ENCODE measurements at places on chromosomes 13 and 19. TPM values are rescaled to one million over a fixed set of nuclear protein-coding genes. Genes with fewer than 3 reads are reported as not detected.

The IGFLR1 gene
- total RNA-seq = 10.8 TPM

- no peak for DNase-seq
Observed at GRCh38 chr13:59494151-59494550, 669.6 kb downstream of the DIAPH3 start.

DNA sequence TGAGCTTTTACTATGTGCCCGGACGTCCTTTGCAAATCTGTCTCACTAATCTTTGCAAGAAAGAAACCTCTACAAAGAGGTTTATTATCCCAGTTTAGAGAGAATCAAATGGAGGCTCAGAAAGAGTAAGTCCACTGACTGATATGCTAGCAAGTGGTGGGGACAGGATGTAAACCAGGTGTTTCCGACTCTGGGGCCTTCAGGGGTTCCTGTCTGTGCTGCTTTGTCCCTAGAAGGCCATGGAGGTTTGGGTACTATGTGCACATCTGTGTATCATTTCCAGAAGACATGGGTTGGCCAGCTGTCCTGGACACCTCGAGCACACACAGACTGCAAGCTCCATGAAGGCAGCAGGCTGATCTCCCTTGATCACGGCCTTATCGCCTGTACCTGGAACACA, 1.2 kb upstream of the KPTN start:
- no peak for DNase-seq

DNA sequence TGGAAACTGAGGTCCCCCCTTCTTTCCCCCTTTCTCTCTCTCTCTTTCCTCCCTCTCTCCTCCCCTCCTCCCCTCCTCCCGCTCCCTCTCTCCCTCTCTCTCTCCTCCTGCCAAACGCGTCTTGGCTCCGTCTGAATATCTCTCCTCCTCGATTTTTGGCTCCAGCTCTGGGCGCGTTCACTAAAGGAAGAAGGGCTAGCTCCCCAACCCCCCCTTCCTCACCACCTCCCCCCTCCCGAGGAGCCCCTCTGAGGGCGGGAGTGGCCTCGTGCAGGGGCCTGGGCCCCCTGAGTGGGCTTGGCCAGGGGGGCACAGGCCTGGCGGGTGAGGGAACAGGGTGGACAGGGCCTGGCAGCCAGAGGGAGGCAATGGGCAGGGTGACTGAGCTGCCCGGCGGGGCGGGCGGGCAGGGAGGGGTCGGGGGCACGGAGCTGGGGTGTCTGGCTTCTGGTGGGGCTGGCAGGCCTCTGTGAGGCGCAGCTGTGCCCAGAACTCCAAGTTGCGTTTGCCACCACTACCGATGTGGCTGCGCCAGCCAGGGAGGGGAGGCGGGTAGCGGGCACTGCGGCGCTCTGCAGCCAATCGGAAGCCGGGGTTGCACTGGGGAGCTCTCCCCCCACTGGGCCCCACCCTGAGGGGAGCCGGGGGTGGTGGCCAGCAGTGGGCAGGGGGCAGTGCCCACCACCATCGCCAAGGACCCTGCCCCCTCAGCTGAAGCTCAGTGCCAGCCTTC, 7.1 kb downstream of the NFIX start:
- peak; percentile 88 for DNase-seq

The MISP3 gene
- total RNA-seq = 5.6 TPM

GRCh38 chr19:9219489-9219888, at the start of gene OR7D4:
Gene OR7D4 (minus strand): TSS chr19:9219589. CDS start chr19:9214837, 4,752 bp downstream.
- DNase-seq = no peak

GRCh38 chr13:26946684-26947343, 186.2 kb upstream of the GPR12 start:
- DNase-seq = no peak

The ZC3H13 gene
- total RNA-seq = 74.1 TPM

- DNase-seq = no peak
Observed at GRCh38 chr19:53507523-53508442, 30.2 kb upstream of the ZNF331 start.

The HIF3A gene
- 55.0 TPM for total RNA-seq

The TNFSF9 gene
- total RNA-seq = 0.62 TPM

The GSX1 gene
- not detected for total RNA-seq

- no peak for DNase-seq
Observed at GRCh38 chr19:7500811-7501450, 12.1 kb upstream of the PEX11G start.

The HRC gene
- total RNA-seq = 5.1 TPM

DNA sequence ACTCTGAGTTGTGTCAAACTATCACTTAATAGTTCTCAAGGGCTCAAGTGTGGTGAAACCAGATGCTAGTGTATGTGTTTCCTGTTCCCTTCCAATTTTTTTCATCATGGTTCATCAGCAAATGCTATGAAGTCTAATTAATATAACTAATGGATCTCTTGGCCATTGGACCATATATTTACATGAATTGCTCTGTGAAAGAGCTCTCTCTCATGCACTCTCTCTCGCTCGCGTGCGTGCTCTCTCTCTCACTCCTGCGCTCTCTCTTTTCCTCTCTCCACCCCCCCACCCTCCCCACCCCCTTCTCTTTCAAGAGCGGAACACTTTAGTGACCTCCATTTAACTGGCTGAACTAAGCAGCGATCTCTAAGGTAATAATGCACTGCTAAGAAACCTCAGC, 547.0 kb upstream of the GPC6 start:
- no peak for DNase-seq

DNA sequence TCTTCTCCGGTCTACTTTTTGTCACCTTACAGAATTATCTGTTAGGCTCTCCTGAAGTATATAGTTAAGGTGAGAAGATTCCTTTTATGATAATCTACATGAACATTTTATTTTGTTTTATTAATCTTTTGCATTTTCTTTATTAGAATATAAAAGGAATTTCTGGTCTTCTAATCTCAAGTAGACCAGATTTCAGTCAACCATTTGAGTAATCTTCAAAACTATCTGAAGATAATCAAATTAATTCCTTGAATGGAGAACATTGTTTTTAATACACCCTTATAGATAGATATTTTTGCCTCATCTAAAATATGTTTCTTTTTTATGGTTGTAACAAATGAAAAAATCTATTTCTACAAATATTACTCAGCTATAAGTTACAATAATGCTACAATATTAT, 381.7 kb upstream of the PCDH20 start:
- no peak for DNase-seq

GRCh38 chr13:100493418-100493817, 95.2 kb downstream of the GGACT start:
- DNase-seq = no peak

The ZFP82 gene
- total RNA-seq = 10.7 TPM

GRCh38 chr19:21210037-21210621, 68.3 kb downstream of the ZNF431 start:
- no peak for DNase-seq

The MISP gene
- total RNA-seq = 0.45 TPM

The SIRT6 gene
- 19.0 TPM for total RNA-seq

GRCh38 chr19:38277549-38277948, 13.2 kb downstream of the SPINT2 start:
- DNase-seq = no peak

The ASPDH gene
- total RNA-seq = not detected

The KLK6 gene
- total RNA-seq = 8.8 TPM

GRCh38 chr13:23021906-23022305, 158.9 kb upstream of the SGCG start:
- no peak for DNase-seq

- DNase-seq = no peak
Observed at GRCh38 chr13:38328699-38329098, 21.0 kb upstream of the UFM1 start.

DNA sequence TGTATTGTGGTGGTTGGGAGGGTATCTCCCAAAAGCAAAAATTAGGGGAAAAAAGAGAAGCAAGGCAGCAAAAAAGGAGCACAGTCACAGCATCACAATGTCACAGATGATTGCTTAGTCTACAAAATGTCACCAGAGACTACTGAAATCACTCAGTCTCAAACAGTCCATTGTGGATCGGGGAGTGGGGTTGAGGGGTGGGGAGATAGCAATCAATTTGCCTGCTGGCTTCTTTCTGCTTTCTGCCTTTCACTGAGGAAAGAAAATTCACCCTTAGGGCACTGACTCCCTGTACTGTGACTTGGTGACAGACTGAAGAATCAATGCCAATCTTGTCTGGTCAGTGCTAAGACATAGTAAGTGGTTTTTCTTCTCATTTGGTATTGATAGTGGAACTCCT, 2127.1 kb upstream of the PCDH20 start:
- no peak for DNase-seq

- no peak for DNase-seq
Observed at GRCh38 chr19:18915639-18916038, 3.5 kb downstream of the COPE start.

- DNase-seq = no peak
Observed at GRCh38 chr19:35911790-35912189, 3.7 kb upstream of the TYROBP start.

DNA sequence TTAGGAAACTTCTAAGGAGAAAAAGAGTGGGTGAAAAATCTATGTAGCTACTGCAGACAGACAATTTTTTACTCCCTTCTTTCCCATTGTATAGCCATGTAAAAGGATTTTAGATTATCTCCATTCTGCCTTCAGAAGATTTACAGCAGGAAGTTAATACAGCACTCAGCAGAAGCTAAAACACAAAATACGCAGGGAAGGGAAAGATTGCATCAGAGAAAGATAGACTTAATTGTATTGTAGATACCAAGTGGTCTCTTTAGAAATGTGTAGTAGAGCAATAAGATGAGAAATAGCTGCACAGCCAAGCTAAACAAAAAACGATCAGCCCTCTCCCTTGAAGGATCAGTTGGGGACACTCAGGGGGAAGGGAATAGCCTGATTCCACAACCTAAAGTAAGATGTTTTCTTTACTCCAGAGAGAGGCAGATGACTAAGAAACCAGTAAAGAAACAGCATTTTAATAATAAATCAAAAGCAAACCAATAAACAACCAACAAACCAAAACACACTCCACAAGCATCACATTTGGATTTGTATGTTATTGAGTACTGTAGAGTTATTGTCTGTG, 236.7 kb upstream of the SLITRK1 start:
- no peak for DNase-seq

- no peak for DNase-seq
Observed at GRCh38 chr13:21849323-21849722, 178.4 kb downstream of the FGF9 start.
